Activated naive CD4-positive, alpha-beta T cell (primary cell): ENCODE measurements at places on chromosomes 3 and 15.

DNA sequence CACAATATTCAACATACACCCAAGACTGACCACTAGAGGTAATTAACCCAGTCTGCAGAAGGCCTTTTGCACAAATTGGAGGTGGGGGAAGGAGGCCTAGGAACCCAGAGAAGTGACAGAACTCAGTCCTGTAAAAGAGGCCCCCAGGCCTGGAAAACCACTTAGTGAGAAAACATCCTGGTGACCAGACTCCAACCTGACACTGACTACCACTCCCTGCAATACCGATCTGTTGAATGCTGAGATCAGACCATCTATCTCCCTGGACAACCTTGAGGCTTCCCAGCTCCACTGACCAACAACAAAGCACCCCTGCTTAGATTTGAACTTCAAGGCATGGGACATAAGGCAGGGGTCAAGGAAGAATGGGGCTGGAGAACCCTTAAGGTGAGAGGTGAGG is 261.9 kb upstream of the WNT5A start:
- DNase-seq = no peak

GRCh38 chr15:76147906-76148570 is 88.3 kb downstream of the TMEM266 start:
- peak; percentile 48 for DNase-seq

DNA sequence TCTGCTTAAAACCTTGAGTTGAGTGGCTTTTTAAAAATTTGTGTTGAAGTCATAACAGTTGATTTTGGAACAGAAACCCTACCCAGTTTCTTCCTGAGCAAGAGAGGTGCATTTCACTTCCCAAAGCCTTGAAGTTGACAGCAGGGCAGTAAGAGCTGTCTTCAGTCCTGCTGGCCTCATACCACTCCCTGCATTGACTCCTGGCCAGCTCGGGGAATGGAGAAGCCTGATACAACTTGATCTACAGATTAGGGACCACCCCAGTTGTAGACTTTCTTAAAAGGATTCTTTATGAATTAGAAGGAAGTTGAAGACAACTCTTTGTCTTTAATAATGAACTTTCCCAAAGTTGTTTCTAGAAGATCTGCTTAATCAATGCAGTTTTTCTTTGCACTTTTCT is 90.6 kb upstream of the FLNB start:
- DNase-seq = no peak

DNA sequence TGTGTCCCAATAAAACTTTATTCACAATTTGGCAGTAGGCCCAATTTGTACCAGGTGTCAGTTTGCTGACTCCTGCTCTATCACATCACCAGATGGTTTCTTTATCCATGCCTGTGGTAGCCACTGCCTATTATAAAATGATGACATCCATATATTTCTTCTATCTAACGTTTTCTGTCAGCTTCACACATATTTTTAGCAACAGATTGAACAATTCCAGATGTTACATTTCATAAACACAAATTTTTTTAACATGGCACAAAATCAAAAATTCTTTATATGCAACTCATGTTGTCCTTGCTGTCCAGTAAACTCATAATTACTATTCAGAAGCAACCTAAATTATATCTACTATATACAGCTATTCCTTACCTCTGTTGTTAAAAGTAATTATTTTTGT is 1371.6 kb downstream of the NSUN3 start:
- no peak for DNase-seq

DNA sequence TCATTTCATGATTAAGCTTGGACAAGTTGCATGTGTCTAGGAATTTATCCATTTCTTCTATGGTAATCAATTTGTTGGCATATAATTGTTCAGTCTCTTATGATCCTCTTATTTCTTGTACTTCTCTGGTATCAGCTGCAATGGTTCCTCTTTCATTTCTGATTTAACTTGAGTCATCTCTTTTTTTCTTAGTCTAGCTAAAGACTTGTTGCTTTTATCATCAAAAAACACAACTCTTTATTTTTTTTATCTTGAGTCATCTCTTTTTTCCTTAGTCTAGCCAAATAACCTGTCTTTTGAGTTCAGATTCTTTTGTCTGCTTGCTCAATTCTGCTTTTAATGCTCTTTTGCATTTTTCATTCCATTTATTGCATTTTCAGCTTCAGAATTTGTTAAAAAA is 37.3 kb downstream of the UBE3A start:
- no peak for DNase-seq

DNA sequence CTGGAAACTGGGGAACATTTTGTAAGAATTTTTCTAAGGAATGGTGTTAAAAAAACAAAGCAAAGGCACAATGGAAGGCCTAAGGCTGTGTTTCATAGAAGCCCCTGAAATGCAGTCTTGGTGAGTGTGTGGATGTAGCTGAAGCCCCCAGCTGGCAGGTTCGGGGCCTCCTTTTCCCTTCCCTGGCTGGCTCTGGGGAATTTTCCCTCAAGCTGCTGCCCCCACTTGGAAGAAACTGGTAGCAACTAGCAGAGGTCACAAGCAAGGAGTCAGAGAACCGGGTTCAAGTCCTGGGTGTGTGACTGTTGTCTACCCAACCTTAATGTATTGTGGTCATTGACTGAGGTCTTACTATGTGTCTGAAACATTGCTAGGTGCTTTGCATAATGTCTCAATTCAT is 85.3 kb upstream of the MYZAP start:
- no peak for DNase-seq

- DNase-seq = no peak
Observed at GRCh38 chr15:67024314-67024997, 40.9 kb upstream of the SMAD3 start.

DNA sequence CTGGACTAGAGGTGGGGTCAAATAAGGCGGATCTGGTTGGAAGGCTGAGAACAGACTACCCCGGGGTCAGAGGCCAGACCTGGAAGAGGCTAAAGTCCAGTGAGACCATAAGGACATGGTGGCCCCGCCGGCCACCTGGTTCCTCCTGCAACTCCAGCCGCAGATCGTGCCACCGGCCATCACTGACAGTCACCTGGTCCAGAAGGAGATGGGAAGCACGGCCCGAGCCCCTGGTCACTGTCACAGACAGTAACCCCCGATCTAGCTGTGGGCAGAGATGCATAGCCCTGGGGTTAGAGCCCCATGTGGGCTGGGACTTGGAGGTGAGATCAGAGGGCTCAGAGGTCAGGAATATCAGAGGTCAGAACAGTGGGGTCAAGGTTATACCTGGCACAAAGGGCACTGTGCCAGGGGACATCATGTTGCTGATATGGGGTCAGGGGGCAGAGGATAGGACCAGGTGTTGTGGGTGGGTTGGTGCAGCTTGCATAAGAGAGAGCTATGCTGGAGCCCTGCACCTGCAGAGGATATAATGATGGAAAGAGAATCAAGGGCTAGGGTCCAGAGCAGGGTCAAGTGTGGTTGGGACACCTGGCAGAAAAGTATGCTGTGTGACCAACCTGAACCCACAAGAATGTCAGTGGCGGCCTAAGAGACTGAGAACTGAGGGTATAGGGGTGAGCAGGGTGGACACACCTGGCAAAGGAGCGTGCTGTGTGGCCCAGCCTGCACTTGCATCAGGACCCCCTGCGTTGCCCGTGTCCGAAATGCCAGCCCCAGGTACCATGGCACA is 9.6 kb downstream of the CELSR3 start:
- no peak for DNase-seq
